ENCODE measurements at places on chromosomes 5 and 9. TPM values are rescaled to one million over a fixed set of nuclear protein-coding genes. Genes with fewer than 3 reads are reported as not detected.

DNA sequence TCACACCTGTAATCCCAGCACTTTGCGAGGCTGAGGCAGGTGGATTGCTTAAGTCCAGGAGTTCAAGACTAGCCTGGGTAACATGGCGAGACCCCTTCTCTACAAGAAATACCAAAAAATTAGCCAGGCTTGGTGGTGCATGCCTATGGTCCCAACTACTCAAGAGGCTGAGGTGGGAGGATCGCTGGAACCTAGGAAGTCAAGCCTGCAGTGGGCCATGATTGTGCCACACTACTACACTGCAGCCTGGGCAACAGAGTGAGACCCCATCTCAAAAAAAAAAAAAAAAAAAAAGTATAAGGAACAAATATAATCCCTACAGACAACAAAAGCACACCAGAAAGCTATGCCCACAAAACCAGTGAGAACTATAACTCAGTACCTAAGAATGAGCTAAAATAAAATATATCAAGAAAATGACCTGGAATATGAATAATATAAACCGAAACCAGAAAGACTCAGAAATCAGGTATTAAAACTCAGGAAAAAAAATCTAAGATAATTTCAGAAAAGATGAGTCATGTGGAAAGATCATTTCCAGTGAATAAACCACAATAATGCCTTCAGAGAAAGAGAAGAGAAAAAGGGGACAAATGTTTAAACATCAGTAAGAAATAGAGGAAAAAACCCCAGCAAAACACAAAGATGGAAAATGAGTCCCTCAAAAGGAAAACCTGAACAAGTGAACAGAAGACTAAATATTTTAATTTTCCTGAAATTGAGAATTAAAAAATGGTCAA is 57.4 kb downstream of the GOLPH3 start:
- no peak for DNase-seq

DNA sequence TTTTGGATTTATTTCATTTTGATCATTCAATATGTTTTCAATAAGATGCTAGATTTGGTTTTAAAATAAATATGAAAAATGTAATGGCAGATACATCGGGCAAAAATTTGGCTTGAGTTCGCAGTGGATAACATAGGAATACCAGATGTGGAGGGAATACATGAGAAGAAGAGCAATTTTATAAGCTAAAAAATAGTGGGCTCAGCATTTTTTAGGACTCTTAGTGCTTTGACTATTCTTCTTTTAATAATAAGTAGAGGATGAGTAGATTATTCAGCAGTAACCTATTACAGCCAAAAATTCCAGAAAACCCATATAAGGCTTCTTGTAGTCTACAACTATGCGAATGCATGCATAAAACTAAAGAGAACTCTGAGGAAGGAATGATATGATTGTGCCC is 22.8 kb upstream of the GHR start:
- DNase-seq: no peak

- no peak for DNase-seq
These were observed 53.3 kb upstream of the ARL15 start for GRCh38 chr5:54363669-54364068.

DNA sequence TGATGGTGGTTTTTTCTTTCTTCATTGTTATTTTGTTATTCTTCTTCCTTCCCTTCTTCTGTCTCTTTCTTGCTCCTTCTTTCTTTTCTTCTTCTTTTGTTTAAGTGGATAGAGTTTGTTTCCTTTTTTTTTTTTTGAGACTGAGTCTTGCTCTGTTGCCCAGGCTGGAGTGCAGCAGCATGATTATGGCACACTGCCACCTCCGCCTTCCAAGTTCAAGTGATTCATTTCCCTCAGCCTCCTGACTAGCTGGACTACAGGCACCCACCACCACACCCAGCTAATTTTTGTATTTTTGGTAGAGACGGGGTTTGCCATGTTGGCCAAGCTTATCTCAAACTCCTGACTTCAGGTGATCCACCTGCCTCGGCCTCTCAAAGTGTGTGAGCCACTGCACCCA is 40.3 kb downstream of the JAK2 start:
- DNase-seq: no peak

DNA sequence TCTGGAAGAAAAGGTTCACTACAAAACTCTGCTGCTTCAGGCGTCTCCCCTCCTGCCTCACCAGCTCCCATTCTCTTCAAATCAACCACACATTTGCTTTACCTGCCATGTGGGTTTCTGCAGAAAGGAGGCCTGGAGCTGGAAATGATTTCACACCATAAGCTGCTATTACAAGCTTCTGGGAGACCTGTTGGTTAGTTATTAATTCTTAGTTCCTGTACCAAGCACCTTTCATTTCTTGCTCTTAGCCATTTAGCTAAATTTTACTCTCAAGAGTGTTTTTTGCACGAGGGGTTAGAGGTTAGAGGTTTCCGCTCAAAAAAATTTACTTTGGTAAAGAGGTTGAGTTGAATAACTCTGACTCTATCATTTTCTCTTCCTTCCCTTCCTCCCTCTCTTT is 70.3 kb downstream of the MAP1B start:
- DNase-seq: no peak

DNA sequence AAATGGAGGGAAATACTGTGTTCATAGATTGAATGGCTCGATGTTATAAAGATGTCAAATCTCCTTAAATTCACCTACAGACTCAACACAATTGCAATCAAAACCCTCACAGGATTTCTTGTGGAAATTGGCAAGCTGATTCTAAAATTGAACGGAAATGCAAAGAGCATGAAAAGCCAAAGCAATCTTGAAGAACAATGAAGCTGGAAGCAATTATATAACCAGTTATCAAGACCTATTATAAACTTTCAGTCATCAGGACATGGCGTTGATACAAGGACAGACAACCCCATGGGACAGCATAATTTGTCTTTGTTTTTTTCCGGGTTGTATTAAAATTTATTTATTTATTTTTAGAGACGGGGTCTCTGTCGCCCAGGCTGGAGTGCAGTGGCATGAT is 53.5 kb upstream of the OTULINL start:
- DNase-seq: no peak

The ORM2 gene
- polyA plus RNA-seq: not detected
